Left kidney (tissue), 8 donors: ENCODE measurements at places on chromosomes 5 and 9. TPM values are rescaled to one million over a fixed set of nuclear protein-coding genes. Genes with fewer than 3 reads are reported as not detected.

Gene ZFAND5
- polyA plus RNA-seq, result 223 TPM

Gene SV2C
- 0.08 TPM for polyA plus RNA-seq

Gene EPB41L4B
- polyA plus RNA-seq, result 17.4 TPM

Gene MLANA
- 1.0 TPM for polyA plus RNA-seq

Gene CATSPER3
- polyA plus RNA-seq, result 1.7 TPM

Gene RUSC2
- polyA plus RNA-seq, result 15.0 TPM

Gene OTP
- not detected for polyA plus RNA-seq

Gene SLC6A18
- polyA plus RNA-seq, result 0.53 TPM

Gene FLT4
- polyA plus RNA-seq, result 23.6 TPM

Gene PCDHA6
- 0.38 TPM for polyA plus RNA-seq

Gene NINJ1
- polyA plus RNA-seq, result 33.6 TPM

Gene INSYN2B
- 1.7 TPM for polyA plus RNA-seq

Gene OR1Q1
- polyA plus RNA-seq, result not detected

Gene POU5F2
- polyA plus RNA-seq, result 0.08 TPM

Gene NRARP
- 5.1 TPM for polyA plus RNA-seq

Gene ARID3C
- 0.20 TPM for polyA plus RNA-seq

Gene IRX4
- 0.48 TPM for polyA plus RNA-seq

Gene PITX1
- not detected for polyA plus RNA-seq

Gene IFNA2
- not detected for polyA plus RNA-seq

Gene DIRAS2
- polyA plus RNA-seq, result 5.2 TPM

Gene ARL14EPL
- polyA plus RNA-seq, result not detected

Gene FAM78A
- 2.4 TPM for polyA plus RNA-seq

Gene AK8
- polyA plus RNA-seq, result 3.9 TPM

Gene SLC38A9
- polyA plus RNA-seq, result 41.3 TPM

Gene MIER3
- polyA plus RNA-seq, result 43.8 TPM

Gene CAMK2A
- polyA plus RNA-seq, result 4.6 TPM

Gene PRSS3
- polyA plus RNA-seq, result 3.6 TPM

Gene AGTPBP1
- 37.5 TPM for polyA plus RNA-seq

Gene SPACA9
- 7.8 TPM for polyA plus RNA-seq

Gene ATP10B
- polyA plus RNA-seq, result 0.70 TPM
